ENCODE measurements at places on chromosomes 11 and 22. TPM values are rescaled to one million over a fixed set of nuclear protein-coding genes. Genes with fewer than 3 reads are reported as not detected.

CCDC73 gene
- total RNA-seq = not detected

APLNR gene
- total RNA-seq = not detected

CHADL gene
- total RNA-seq = 0.33 TPM

ADM gene
- 263 TPM for total RNA-seq

TRPC6 gene
- not detected for total RNA-seq

RBFOX2 gene
- total RNA-seq = 81.1 TPM

FOLH1 gene
- total RNA-seq = 0.98 TPM

ACRV1 gene
- total RNA-seq = 0.26 TPM

FOXRED1 gene
- 44.8 TPM for total RNA-seq

SPDYC gene
- total RNA-seq = not detected

SEC14L6 gene
- not detected for total RNA-seq

BEST1 gene
- 0.13 TPM for total RNA-seq

KRTAP5-8 gene
- not detected for total RNA-seq

PRG2 gene
- not detected for total RNA-seq

PAMR1 gene
- 0.13 TPM for total RNA-seq

- DNase-seq = no peak
These were observed 7.6 kb upstream of the JHY start for GRCh38 chr11:122874991-122875390.

- DNase-seq = no peak
These were observed 89.3 kb downstream of the PRR5L start for GRCh38 chr11:36385121-36385970.

DNA sequence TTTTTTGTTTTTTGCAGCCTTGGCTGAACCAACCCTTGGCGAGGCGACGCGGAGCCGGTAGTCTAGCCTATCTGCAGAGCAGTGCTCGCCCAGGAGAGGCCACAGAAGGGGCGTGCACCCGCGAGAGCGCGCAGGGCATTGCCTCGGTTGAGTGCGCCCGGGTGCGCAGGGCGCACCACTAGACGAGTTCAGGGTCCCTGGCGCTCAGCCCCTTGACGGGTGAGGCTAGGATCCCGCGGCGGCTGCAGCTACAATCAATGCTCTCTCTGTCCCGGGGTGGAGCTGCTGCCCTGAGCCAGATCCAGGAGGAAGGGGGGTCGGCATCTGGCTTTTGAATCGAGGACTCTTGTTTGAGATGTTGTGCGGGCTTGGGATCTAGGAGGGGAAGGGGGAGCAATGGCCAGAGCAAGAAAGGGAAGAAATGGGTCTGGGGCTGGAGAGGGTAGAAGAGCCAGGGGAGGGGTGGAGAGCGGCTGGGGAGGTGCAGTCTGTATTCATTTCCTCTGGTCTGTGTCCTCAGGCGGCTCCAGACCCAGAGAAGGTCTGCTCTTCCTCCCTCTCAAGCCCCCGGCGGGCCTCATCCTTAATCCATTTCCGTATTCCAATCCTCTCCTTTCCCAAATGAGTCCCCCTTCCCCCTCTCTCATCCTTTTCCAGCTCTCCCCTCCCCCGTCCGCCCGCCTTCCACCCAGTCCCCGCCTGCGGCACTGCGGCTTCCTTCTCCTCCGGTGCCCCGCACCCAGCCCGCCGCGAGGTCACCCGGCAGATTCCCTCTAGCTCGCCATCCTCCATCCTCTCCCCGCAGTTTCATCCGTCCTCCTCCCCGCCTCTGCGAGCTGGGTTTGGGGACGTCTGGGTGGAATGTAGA lies 797 bp downstream of the THY1 start:
- DNase-seq = no peak

DNA sequence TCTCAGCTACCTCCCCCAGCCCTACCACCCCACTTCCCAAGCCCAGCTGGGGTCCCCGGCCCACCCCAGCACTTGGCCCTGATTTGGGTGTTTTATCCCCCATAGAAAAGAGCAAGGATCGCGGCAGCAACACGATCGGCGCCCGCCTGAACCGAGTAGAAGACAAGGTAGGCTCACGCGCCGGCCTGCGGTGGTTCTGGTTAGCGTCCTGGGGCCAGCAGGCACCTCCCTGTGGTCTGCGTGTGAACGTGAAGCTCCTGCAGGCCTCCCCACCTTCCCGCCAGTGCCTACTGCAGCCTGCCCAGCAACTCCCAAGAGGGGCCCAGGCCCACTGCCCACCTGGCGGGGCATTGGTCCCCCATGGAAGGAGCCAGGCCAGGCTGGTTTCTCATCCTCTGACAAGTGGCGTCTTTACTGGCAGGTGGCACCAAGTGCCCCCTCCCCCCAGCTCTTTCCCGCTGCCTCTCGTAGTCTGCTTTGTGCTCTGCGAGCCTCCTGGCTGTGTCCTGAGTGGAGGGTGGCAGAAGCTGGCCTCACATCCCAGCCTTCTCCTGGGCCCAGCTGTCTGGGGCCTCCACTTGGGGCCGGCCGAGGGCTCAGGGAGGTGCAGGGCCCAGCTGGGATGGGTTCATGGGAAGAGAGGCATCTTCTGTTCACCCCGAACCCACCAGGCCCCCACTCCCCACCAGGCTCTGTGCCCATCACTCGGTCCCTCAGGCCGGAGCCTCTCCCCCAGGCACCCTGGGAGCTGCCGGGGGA lies 78.3 kb upstream of the KCNQ1OT1 start:
- DNase-seq = no peak

GRCh38 chr11:111976119-111976766 lies 39.1 kb downstream of the DIXDC1 start:
- no peak for DNase-seq

- no peak for DNase-seq
These were observed 66.2 kb upstream of the EIF3D start for GRCh38 chr22:36595154-36595553.

DNA sequence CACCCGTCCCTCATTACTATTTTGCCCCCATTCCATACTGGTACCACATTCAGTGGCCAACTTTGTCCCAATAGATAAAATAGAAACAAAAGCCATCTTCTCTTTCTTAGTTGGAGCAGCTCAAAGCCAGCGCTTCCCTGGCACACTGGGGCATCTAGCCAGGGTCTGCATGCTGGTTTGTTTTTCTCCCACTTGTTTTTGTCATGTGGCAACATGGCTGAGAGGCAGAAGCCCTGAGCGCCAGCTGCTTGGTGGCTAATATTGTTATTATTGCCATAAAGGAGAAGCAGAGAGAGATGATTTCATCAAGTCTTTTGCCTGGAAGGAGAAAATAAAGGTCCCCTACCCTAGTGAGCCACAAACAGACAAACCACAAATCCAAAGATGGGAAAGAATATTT lies 48.4 kb upstream of the CRTAM start:
- DNase-seq = no peak

DNA sequence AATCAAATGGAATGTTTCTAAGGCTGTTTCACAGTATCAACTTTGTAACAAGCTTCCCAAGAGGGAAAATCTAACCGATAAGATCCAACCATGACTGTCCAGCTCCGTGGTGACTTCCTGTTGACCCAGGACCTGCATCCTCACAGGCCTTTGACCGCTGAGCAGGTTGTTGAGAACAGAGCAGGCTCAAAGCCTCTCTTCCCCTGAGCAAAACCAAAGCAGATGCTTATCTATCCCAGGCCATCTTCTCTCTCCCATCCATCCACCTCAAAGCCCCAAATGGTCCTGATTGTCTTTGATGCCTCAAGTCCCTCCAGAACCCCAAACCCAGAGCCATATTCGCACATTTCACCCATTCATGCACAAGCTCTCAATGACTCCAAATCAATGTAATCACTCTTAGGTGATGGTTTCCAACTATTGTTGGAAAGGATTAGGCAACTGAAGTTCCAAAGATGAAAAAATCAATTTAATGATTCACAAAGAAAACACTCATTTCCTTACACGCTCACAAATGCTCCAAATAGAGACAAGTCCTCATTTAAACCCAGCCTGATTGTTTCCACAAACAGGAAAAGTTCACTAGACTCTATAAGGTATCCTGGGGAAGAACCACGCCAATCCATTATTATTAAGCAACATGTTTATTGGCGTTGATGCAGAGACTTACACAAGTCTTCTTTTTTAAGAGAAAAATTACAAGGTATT lies 48.7 kb downstream of the C11orf58 start:
- no peak for DNase-seq

- DNase-seq = no peak
These were observed 10.9 kb downstream of the TUG1 start for GRCh38 chr22:30979932-30980331.

GRCh38 chr11:7439746-7440320 lies 45.5 kb upstream of the OLFML1 start:
- no peak for DNase-seq

GRCh38 chr11:47376525-47377371 lies 1.6 kb downstream of the SPI1 start:
- no peak for DNase-seq

GRCh38 chr11:73559743-73560142 lies 38.2 kb downstream of the FAM168A start:
- DNase-seq = no peak

GRCh38 chr22:45598596-45599217 lies 72.9 kb upstream of the ATXN10 start:
- DNase-seq = no peak

- no peak for DNase-seq
These were observed 11.0 kb downstream of the PTPRJ start for GRCh38 chr11:47991266-47991830.

GRCh38 chr22:32917577-32918354 lies 116.3 kb downstream of the TIMP3 start:
- no peak for DNase-seq

DNA sequence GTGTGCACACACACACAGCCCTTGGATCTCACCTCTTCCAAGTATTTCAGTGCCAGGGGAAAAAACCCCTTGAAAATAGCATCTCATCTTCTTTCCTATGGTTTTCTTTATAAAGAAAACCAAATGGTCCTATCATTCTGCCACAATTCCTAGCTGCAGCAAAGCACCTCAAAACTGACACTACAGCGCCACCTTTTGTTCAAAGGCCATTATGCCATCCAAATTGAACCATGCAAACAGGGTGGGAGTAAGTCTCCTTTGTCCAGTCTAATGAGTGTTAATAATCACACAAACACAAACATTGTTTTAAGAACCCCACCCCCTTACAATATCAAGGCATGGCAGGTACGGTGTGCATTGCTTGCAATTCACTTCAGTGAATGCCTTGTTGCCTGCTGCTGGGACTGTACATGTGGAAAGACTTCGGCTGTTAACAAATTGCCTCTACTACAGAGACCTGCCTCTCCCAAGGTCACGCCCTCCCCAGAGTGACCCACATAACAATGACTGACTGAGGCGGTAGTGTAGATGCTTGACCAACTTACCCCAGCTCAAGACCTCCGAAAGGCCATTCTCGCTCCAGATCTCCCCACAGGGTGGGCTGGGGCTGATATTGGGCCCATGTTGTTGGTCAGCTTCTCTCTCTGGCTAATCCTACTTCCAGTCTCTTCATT lies 31.7 kb downstream of the FAM181B start:
- DNase-seq = no peak

- peak; percentile 75 for DNase-seq
These were observed 281.9 kb downstream of the CADM1 start for GRCh38 chr11:115222218-115222862.

DNA sequence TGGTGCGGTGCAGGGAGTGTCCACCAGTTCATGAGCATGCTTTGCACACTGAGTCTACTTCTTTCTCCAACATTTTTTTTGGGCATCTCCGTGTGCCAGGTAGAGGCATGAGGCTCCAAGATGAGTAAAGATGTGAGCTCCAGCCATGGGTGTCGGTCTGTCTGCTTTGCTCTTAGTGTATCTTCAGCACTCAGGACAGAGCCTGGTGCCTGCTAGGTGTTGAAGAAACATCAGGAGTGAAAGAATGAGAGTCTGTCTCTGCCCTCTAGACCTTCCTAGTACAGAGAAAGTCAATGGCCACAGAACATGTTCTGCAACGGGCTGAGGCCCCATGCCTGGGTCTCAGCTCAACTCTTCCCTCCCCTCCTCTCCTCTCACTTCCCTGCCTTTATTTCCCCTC lies 486.5 kb downstream of the TBC1D22A start:
- DNase-seq = no peak

- no peak for DNase-seq
These were observed 10.3 kb upstream of the RNF141 start for GRCh38 chr11:10551290-10551592.

GRCh38 chr11:76314741-76315090 lies 66.2 kb downstream of the THAP12 start:
- no peak for DNase-seq

GRCh38 chr11:126843096-126843495 lies 157.5 kb downstream of the KIRREL3 start:
- DNase-seq = no peak

GRCh38 chr22:26529345-26529744 lies 17.1 kb upstream of the TFIP11 start:
- no peak for DNase-seq

DNA sequence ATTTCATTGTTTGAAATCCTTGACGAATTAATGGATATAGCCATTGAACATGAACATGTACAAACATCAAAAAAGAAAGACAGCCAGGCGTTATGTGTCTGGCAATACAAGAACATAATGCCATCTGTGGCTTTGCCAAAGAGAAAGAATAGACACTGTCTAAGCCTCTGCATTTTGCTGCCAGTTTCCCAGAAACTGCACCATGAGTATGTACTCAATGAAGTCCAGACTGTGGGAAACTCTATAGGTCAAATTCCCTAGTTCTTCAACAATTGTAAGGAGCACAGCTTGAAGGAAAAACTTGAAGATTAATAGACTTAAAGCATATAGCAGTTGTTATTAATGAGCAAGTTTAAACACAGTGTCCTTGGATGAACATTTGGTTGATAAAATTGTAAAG lies 71.3 kb downstream of the BBOX1 start:
- DNase-seq = no peak

DNA sequence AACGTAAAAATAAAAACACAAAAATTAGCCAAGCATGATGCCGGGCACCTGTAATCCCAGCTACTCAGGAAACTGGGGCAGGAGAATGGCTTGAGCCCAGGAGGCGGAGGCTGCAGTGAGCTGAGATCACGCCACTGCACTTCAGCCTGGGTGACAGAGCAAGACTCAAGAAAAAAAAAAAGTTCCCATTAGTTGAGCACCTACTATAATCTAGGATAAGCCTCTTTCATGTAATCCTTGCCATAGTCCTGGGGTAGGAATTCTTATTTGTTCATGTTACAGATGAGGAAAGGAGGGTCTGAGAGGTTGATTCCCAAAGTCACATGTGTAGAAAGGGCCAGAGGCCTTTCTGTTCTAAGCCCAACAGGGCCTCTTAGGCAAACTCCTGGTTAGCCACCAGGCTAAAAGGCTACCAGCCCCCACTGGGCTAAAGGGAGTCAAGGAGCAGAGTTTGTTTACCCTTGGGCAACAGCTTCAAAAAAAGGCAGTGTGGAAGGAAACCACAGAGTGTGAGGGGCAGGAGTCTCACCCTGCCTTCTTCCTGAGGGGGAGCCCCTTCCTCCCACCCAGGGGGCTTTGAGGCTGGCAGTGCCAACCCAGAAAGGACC lies 21.6 kb upstream of the CSNK1E start:
- no peak for DNase-seq

DNA sequence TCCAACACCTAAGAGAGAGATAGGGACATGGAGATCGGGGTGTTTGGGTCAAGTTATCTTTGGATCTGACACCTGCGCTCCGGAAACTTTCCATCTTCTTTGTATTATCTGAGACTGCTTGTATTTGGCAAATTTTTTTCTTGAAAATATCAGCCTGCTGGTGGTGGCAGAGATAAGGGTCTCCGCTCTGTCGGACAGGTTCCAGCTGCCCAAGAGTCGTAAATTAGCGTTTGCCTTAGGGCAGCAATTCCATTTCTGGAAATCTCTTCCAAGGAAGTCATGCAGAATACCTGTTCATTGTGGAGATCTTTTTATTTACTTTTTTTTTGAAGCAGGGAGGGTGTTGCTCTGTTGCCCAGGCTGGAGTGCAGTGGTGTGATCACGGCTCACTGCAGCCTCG lies 19.5 kb upstream of the CSNK1E start:
- no peak for DNase-seq

- peak; percentile 12 for DNase-seq
These were observed 3.1 kb upstream of the MN1 start for GRCh38 chr22:27804470-27805297.

- no peak for DNase-seq
These were observed 316.6 kb upstream of the NCAM1 start for GRCh38 chr11:112644410-112645131.

All from Panc1 (cell line).